ENCODE measurements at places on chromosomes 12 and 14.

DNA sequence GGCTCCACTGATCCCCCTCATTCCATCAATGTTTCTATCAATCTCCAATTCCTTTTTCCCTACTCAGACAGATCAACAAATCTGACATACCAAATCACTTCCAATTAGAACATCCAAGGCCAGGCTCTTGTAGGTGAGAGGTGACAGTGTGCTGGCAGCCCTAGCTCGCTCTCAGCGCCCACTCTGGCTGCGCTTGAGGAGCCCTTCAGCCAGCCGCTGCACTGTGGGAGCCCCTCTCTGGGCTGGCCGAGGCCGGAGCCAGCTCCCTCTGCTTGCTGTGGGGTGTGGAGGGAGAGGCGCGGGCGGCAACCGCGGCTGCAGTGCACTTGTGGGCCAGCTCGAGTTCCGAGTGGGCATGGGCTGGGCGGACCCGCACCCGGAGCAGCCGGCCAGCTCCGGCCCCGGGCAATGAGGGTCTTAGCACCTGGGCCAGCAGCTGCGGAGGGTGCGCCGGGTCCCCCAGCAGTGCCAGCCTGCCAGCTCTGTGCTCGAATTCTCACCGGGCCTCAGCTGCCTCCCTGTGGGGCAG is 6.0 kb upstream of the ITPR2 start:
- DNase-seq: no peak

GRCh38 chr14:92794547-92794941 is 439 bp downstream of the GOLGA5 start:
- DNase-seq: no peak

GRCh38 chr12:4685317-4685716 is 34.9 kb upstream of the GALNT8 start:
- no peak for DNase-seq

- no peak for DNase-seq
Observed at GRCh38 chr12:68932128-68932960, 627 bp downstream of the CPM start.

DNA sequence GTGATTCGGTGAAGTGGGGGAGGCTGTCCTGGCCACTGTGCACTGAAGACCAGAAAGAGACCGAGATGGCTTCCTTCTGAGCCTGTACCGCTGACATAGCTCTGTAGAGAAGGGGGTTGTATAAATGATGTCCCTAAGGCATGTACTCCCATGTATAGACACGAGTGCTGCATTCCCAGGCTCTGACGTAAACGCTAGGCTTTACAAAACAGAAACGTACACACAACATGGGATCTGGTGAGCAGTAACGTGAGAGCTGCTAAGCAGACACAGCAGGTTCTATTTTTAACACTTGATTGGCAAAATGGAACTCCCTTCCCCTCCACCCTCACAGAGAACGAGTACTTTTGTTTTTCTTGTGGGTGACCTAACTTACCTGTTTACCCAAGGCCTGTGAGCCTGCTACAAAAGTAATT is 35.9 kb downstream of the ACADS start:
- no peak for DNase-seq

DNA sequence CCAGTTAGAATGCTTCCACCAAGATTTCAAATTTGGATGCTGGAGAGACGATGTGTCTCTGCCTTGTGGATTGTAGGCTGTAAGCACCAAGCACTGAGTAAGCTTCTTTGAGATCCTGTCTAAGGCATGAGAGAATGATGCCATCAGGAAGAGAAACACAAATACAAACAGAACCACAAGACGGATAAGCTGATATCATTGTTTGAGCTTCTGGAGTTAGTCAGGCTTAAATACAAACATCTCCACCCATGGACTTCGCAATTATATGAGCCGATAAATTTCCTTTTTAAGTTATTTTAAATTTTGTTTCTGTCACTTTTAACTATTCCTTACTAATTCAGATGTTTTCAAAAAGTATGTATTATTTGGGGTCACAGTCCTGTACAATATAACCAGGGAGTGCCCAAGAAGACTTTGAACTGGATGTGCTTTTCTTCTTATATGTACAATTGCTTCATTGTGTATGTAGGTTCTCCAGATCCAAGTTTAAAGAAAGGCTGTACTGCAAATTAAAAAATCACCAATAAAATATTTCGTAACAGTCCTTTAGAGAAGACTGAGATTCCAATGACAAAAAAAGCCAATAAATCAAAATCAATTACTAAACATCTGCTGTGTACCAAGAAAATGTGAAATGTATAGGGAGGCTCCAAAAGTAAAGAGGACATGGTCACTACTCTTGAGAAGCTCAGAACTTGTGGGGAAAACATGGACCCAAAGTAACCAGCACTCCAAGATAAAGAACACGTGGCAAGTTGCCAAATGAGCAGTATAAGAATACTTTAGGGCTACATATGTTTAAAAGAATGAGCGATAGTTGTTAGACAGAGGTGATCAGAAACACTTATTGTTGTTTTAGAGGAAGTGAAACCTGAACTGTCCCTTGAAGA is 274.1 kb downstream of the ADAMTS20 start:
- no peak for DNase-seq

DNA sequence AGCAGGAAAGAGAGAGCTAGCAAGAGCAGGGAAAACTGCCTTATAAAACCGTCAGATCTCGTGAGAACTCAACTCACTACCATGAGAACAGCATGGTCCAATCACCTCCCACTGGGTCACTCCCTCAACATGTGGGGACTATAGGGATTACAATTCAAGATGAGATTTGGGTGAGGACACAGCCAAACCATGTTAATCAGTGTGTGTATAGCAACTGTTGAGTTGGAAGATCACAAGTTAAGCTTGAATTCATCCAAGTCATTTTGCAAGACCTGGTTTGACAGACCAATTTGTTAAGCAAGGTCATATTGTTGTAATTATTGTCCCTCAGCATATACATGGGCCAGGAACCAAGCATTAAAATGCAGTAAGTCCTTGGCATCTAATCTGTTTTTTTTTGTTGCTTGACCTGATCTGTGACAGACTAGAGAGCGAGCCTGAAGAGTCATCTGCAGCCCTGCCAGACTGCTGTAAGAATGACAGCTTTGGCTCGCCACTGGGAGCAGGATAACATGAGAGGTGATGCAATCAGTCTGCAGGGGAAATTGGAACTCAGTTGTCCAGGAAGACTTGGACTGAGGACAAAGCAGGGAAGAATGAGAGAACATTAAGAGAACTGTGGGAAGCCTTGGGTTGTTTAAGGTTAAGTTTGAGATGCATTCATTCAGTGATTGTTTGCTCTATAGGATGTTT is 297.6 kb upstream of the SEL1L start:
- DNase-seq: no peak

DNA sequence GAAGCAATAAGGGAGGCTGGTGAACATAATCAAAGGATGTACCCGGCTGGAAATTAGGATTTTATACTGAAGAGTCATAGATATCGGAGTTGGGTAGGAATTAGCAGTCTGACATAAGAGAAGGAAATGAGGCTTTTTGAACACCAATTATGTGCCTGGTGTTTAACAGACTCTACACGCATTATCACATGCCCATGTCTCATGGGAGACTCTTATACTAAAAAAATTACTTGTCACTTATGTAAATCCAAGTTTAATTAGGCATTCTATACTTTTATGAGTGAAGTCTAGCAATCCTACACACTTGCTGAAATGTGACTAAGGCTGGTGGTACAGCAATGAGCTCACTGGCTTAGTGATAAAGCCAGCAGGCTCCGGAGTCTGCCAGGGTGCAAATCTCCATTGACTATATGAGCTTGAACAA is 93.5 kb downstream of the NUAK1 start:
- no peak for DNase-seq

GRCh38 chr12:75658901-75659823 is 147.8 kb upstream of the KRR1 start:
- no peak for DNase-seq

GRCh38 chr12:13365748-13366366 is 169.3 kb downstream of the EMP1 start:
- DNase-seq: no peak

DNA sequence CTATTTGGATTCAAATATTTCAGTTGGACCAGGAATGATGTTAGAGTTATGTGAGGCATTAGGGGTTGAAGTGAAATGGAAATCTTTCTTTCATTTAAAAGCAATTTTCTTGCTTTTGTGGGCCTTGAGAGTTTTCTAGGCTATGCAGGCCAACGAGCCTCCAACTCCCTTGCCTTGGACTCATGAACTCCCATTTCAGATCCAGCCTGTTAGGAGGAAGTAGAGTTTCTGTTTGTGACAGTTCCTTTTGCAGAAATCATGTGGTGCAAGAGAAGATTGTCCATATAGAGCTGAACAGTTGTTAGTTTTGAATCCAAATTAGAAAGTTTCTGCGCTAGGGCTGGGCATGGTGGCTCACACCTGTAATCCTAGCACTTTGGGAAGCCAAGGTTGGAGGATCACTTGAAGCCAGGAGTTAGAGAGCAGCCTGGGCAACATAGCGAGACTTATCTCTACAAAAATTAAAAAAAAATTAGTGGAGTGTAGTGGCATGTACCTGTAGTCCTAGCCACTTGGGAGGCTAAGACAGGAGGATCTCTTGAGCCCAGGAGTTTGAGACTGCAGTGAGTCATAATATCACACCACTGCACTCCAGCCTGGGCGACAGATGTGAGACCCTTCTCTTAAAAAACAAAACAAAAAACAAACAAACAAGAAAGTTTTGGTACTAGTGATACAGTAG is 47.3 kb upstream of the MED13L start:
- no peak for DNase-seq

- DNase-seq: no peak
Observed at GRCh38 chr14:103436533-103436932, 51.3 kb downstream of the MARK3 start.

GRCh38 chr14:74508292-74508731 is 14.7 kb downstream of the ISCA2 start:
- no peak for DNase-seq
